ENCODE measurements at places on chromosomes 13 and 19.

DNA sequence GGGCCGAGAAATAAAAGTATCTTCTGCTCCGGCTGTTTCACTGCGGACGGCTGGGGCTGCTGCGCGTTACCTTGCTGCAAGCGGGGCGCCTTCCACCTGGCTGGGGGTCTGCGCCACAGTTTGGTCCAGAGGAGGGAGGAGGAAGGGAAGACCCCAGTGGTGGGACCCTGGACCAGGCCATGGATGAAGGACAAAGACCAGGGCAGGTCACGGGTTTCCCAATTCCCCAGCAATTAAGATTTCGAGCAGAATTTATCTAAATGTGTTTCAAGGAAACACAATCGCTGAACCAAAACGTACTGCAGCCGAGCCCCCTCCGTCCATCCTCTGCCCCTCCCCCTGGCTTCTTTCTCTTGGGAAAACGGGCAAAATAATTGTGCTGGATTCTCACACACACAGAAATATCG lies 2.9 kb downstream of the SOX1 start:
- no peak for DNase-seq

DNA sequence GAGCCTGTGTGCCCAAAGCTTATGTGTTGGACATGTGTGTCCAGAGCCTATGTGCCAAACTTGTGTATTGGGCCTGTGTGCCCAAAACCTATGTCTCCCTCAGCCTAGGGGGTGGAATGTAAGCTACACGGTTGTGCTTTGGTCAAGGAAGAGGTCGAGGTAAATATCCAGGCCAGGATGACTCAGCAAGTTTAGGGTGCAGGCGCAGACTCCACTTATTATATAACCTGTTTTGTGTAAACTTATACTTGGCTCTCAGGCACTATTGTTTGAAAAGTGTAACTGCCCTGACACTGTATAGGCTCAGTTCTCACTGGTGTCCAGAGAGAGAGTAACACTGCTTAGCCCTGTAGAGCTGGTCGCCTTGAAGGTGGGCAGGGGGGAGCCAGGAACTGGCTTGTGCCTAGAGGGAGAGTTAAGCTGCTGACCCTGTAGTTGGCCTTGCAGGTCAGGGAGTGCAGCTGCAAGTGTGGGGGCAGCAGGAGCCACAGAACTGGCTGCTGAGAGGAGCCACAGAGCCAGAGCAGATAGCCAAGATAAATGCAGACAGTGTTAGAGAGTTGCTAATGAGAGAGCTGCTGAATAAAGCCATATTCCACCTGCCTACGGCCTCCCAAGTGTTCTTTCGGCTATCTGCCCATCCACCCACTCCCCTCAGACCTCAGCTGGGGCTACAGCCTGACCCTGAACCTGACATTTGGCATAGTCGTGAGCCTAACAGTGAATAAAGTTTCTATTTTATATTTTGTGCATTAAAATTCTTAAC lies 517.2 kb upstream of the SLITRK1 start:
- DNase-seq = no peak

DNA sequence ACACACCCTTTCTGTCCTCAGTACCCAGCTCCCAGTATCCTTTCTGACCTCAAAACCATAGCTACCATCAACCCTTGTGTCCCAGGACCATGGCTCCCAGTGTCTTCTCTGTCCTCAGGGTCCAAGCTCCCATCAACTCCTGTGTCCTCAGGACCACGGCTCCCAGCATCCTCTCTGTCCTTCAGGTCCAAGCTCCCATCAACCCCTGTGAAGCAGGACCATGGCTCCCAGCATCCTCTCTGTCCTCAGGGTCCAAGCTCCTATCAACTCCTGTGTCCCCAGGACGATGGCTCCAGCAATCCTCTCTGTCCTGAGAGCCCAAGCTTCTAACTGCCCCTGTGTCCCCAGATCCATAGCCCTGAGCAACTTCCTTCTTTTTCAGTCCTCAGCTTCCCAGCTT lies 1.7 kb upstream of the CADM4 start:
- DNase-seq = no peak

GRCh38 chr19:815775-816499 lies 5.8 kb downstream of the PLPPR3 start:
- DNase-seq = no peak

- DNase-seq = no peak
Observed at GRCh38 chr19:46369817-46370216, 22.9 kb downstream of the PPP5C start.

DNA sequence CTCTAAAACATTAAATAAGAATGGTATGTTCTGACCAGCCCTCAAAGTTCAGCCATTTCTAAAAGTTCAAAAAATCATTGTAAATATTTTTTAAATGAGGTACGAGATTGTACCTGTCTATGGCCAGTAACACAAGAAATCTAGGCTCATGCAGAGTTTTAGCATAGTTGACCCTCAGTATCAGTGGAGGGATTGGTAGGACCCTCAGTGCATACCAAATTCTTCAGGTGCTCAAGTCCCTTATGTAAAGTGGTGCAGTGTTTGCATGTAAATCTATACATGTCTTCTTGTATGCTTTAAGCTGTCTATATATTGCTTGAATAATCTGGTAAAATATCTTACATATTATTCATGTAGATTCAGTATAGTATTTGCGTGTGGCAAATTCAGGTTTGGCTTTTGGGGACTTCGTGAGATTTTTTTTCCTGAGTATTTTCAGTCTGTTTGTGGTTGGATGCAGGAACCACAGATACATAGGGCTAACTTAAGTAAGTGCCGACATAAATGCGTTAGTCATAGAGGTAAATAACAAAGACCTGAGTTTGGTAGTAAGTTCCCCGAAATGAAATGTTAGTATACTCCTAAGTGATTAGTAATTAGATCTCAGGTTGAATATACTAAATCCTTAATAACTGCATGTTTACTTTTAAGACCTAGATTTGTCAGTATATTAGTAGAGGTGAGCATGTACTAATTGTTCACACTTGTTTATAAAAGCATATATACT lies 7.8 kb downstream of the MIR17HG start:
- no peak for DNase-seq
